Endodermal cell (in vitro differentiated cells): ENCODE measurements at places on chromosomes 5 and 9.

- no peaks in the 10 kb centered on the region for H3K4me1 ChIP-seq
- no peak overlapping the region for H3K4me3 ChIP-seq
- DNase-seq = no peak
- no peaks in the 10 kb centered on the region for H3K27me3 ChIP-seq
Observed at GRCh38 chr9:5388026-5388819, 48.5 kb upstream of the RLN1 start.

DNA sequence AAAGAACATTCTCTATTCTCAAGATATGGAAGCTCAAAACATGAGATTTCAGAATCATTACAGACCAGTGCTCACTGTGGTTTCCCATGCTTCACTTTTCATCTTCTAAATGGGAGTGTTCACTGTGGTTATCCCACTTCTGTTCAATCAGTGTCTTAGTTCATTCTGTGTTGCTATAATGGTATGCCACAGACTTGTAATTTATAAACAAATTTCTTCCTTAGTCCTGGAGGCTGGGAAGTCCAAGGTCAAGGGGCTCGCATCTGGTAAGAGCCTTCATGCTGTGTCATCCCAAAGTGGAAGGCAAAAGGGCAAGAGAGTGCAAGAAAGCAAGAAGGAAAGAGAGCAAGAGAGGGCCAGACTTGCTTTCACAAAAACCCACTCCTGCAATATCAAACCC is 146.3 kb downstream of the TTC39B start:
- H3K4me1 ChIP-seq = peaks cover 29% of the 10 kb centered on the region
- no peaks in the 10 kb centered on the region for H3K27me3 ChIP-seq
- no peak overlapping the region for H3K4me3 ChIP-seq
- no peak for DNase-seq

DNA sequence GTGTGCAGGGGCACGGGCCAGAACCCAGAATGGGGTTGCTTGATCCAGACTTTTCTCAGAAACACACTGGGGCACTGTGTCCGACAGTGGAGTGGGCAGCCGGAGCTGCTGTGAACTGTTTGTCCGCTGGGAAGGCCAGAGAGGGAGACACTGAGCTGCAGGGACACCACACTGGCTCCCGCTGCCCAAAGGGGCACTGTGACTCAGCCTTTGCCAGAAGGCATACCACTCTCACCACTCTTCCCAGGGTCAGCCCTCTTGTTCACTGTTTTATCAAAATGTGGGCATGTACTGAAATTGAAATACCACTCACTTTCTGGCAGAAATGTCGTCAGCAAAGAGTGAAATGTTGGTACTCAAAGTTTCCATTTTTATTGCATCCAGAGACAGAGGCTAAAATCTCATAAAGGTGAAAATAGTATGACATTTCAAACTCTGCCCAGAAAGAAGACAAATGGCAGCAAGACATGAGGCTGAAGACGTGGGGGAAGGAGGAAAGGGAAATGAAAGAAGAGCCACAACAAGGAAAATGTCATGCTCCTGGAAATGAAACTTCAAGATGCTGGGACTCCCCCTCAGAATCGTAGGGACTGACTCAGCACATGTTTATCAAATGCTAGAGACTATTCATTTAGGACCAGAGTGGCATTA is 4.5 kb upstream of the IL7R start:
- H3K27me3 ChIP-seq = no peaks in the 10 kb centered on the region
- no peak for DNase-seq
- peaks cover 29% of the 10 kb centered on the region for H3K4me1 ChIP-seq
- no peaks in the 10 kb centered on the region for H3K36me3 ChIP-seq

DNA sequence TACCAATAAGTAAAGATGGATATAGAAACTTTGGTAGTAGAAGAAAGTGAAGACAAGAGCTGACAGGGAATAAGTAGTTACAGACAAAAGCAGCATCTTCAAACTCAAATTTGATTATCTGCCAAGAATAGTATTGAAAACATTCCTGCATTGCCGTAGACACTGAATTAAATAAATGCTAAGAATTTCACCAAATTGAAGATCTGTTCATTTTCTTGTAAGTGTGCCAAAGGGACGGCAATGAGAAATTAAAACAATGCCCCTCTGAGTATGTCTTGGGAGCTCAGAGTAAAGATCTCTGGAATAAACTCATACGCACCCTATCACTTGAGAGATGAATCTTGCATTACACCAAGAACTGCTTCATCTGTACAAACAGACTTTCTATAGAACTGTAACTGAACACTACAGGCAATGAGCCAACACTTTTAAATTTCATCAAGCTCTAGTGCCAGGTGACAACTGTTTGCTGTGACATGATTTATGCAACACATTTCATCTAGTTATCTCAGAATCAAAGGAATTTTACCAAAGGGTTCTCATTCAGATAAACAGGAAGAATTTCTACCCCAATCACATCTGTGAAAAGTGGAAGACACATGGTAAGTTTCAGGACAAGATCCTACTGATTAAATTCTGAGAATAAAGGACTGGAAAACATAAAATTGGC is 66.9 kb downstream of the RFX3 start:
- no peak overlapping the region for H3K4me3 ChIP-seq
- H3K36me3 ChIP-seq = no peaks in the 10 kb centered on the region
- no peaks in the 10 kb centered on the region for H3K4me1 ChIP-seq
- no peak for DNase-seq

- no peaks in the 10 kb centered on the region for H3K4me1 ChIP-seq
- H3K4me3 ChIP-seq = no peak overlapping the region
- H3K27me3 ChIP-seq = peaks cover 48% of the 10 kb centered on the region
- no peak overlapping the region for H3K27ac ChIP-seq
Observed at GRCh38 chr5:139806111-139806510, 10.5 kb downstream of the PSD2 start.

GRCh38 chr9:127185931-127186781 is 63.7 kb upstream of the ANGPTL2 start:
- H3K36me3 ChIP-seq = no peaks in the 10 kb centered on the region
- H3K4me1 ChIP-seq = no peaks in the 10 kb centered on the region
- H3K4me3 ChIP-seq = no peak overlapping the region

DNA sequence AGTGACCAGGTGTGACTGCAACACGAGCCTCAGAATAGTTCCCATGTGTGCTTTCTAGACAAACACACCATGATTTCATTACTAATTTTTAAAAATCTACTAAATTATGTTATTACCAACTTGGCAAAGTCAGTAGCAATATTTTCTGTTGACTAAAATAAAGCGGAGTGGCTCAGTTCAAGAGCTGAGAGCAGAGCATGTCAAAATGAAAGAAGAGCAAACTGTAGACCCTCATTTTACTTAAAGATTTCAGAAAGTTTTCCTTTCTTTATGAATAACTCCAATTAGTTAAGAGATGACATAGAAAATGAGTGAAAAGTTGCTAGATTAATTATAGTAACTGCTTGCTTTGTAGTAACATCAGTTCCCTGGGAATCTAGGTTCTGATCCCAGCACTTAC is 17.9 kb downstream of the OXCT1 start:
- H3K27me3 ChIP-seq = peaks cover 5% of the 10 kb centered on the region
- DNase-seq = no peak
- H3K4me1 ChIP-seq = peaks cover 3% of the 10 kb centered on the region
- no peak overlapping the region for H3K27ac ChIP-seq
- peaks cover 56% of the 10 kb centered on the region for H3K36me3 ChIP-seq

GRCh38 chr9:5760338-5760737 is 72.6 kb downstream of the ERMP1 start:
- no peak overlapping the region for H3K4me3 ChIP-seq
- peaks cover 89% of the 10 kb centered on the region for H3K36me3 ChIP-seq
- H3K4me1 ChIP-seq = no peaks in the 10 kb centered on the region
- no peak overlapping the region for H3K27ac ChIP-seq

DNA sequence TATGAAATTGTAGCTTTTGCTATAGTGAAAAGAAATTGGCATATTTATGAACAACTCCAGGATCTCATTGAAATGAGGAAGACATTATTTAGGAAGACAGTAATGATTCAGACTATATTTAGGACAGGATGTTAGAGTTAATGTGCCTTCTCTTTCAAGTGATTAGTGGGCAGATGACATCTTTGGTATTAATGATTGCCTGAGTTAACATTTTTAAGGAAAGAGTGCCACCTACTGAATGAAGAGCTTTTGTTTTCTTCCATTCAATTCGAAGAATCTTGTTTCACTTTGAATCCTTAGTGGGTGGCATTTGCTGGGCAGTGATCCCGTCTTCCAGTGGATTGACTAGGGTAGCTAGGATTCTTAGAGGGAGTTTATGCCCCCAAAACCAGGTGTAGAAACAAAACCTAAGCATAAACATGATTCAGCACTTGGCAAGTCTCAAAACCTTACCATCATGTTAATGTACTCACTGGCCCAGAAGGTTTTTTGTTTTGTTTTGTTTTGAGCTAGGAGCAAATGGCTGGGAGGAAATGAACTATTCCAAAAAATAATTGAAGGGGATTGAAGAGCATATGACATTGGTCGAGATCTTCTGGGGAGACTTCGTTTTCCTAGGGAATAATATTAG is 23.2 kb downstream of the MAP3K1 start:
- no peak overlapping the region for H3K27ac ChIP-seq
- no peak overlapping the region for H3K4me3 ChIP-seq
- DNase-seq = no peak
- no peaks in the 10 kb centered on the region for H3K36me3 ChIP-seq

DNA sequence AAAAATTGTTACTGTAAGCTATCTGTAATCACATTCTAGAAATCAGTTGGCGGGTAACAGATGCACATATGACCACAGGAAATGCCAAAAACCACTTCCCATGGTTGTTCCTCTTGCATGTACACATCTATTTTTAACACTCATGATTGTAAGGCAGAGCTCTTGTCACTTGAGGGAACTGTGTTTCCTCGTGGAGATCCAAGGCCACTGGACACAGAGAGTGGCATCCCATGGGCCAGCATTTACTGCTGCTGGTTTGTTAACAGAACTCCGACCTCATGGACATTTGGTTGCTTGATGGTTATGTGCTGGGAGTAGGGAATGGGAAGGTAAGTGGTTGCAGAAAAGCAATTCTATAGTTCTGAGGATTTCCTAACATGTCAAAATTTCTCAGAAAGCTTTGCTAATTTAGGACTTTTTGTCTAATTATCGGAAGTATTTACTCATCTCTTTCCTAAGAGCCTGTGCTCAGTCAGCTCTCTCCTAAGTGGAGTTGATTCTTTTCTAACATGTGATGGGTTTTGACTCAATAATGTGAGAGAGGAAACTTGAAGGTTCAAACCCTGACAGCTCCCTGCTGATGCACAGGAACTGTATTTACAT is 202.0 kb upstream of the NR3C1 start:
- DNase-seq = no peak
- H3K36me3 ChIP-seq = no peaks in the 10 kb centered on the region
- no peaks in the 10 kb centered on the region for H3K4me1 ChIP-seq
- H3K27me3 ChIP-seq = no peaks in the 10 kb centered on the region

DNA sequence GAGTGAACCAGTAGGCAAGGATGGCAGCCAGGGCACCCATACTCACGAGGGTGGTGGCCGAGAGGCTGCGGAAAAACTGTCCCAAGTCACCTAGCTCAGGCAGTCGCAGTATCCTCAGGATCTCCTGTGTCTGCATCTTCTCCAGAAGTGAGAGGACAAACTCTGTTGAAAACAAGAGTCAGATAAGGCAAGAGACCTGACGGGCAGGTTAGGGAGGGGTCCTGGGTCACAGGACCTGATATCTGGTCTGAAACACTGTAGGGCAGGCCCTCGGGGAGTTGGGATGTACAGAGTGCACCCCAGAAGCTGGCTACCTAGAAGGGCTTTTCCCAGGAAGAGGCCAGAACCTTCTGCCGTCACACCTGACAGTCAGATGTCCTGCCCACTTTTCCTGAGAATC is 17.4 kb downstream of the ACSL6 start:
- peaks cover 7% of the 10 kb centered on the region for H3K4me1 ChIP-seq
- H3K27ac ChIP-seq = no peak overlapping the region
- H3K36me3 ChIP-seq = no peaks in the 10 kb centered on the region
- H3K4me3 ChIP-seq = no peak overlapping the region

GRCh38 chr5:57111993-57112392 is 61.9 kb upstream of the GPBP1 start:
- no peak overlapping the region for H3K4me3 ChIP-seq
- DNase-seq = no peak
- H3K36me3 ChIP-seq = no peaks in the 10 kb centered on the region
- no peaks in the 10 kb centered on the region for H3K4me1 ChIP-seq
- no peaks in the 10 kb centered on the region for H3K27me3 ChIP-seq

GRCh38 chr9:97179616-97180015 is 127.8 kb upstream of the CCDC180 start:
- no peak for DNase-seq
- no peak overlapping the region for H3K27ac ChIP-seq
- H3K27me3 ChIP-seq = no peaks in the 10 kb centered on the region
- no peak overlapping the region for H3K4me3 ChIP-seq
- H3K36me3 ChIP-seq = no peaks in the 10 kb centered on the region
- no peaks in the 10 kb centered on the region for H3K4me1 ChIP-seq

DNA sequence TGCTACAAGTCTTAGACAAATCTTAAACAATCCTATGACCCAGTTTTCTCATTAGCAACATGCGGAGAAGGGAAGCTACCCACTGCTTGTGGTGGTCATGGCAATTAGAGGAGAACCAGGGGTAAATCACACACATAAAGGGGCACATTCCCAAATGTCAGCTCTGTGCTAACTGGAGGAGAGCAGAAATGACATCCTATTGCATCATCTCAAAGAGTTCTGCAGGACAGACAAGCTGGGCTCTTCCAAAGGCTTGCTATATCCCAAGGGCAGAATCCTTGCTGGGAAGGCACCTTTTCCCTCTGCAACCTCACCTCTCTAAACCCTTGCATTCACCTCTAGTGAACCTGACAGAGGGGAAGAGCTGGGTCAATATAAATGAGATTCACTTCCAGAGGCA is 17.0 kb upstream of the WWC1 start:
- H3K4me1 ChIP-seq = no peaks in the 10 kb centered on the region
- H3K27ac ChIP-seq = no peak overlapping the region
- no peak for DNase-seq
- no peaks in the 10 kb centered on the region for H3K36me3 ChIP-seq
- H3K4me3 ChIP-seq = no peak overlapping the region

DNA sequence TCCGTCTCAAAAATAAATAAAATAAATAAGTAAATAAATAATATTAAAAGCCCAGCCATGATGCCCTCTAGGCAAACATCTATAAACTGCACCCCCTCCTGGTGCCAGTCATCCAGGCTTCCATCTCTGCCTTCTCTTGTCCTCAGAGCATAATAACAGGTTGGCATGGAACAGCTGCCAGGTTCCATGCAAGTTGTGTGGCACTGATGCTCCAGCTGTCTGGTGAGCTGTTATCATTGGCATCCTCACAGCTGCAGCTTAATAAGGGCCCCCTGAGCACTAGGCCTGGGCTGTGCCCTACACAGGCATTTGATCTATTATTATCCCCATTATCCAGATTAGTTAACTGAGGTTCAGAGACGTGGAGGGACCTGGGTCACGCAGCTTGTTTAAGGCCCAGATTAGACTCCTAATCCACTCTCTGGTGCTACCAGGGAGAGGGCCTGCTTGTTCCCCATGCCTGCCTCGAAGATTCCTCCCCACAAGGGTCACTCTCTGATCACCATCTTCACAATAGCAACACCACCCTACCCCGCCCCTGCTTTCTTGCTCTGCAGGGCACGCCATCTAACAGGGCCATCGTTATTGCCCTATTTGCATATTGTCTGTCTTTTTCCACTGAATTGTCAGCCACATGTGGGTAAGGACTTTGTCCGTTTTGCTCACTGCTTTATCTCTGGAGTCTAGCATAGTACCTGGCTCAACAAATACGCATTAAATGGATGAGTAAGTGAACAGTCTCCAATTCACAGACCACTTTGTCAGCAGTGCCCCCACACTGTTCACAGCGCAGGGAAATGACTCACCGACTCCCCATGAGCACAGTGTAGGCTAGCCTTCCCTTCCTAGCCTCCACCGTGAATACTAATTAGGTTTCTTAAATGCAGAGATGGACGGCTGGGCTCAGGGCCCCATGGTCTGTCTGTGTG is 1.5 kb upstream of the DNM1 start:
- H3K27me3 ChIP-seq = no peaks in the 10 kb centered on the region
- H3K4me3 ChIP-seq = no peak overlapping the region
- no peak for DNase-seq
- no peaks in the 10 kb centered on the region for H3K36me3 ChIP-seq
- peaks cover 5% of the 10 kb centered on the region for H3K4me1 ChIP-seq
